Activated T-cell treated with anti-CD3 and anti-CD28 coated beads for 4 hours (primary cell): ENCODE measurements at places on chromosomes 1 and 21.

DNA sequence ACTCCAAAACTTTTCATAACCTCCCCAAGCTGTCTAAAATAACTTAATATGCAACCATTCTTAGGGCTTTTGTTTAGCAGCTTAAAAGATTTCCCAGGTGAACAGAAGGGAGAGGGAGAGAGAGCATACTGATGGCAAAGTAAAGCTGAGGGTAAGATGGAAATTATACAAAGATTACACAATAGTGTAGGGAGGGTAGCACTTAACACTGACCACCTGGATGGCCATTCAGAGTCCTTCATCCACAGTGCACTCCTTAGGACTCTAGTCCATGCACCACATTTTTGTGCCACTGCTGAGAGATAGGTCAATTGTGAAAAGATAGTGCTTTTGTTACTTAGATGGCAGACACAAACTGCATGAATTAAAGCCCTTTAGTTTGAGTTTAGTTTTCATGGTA is 574.6 kb downstream of the LMO4 start:
- DNase-seq, result no peak

DNA sequence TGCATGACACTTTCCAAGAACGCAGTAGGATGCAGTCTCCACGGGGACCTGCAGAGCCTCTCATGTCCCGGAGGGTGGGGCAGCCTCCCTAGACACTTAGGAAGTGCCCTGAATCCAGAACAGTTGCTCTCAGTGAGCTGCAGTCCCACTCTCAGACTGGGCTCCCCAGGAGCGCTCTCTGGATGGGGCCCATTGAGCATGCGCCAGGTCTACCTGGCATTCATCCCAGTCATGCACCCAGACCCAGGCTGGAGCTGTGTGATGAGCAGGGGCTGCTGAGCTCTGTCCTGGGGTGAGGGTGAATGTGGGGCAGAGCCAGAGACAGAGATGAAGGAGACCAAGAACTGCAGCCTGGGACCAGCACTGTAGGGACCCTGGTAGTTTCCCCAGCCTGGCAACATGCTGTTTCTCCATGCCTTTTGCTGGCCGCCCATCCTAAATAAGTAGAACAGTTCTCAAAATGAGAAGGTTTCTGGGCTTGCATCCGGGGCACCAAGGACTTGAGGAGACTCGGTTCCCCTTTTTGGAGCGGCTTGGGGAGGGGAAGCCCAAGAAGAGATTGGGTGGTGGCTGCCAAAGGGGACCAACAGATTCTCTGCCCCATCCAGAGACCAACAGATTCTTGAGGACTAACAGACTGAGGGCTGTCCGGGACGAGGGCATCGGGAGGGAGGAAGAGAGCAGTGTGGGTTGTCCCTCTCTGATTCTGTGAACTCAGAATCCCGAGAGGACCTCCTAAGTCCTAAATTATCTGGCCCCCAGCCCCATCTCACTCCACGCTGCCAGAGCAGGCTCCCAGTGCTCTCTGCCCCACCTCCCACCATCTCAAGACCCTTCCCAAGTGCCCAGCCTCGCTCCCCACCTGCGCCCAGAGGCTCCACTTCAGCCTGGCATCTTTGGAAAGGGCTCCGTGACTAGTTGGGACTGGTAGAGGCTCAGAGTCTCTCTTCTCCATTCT is 1.0 kb upstream of the PGLYRP4 start:
- DNase-seq, result no peak

DNA sequence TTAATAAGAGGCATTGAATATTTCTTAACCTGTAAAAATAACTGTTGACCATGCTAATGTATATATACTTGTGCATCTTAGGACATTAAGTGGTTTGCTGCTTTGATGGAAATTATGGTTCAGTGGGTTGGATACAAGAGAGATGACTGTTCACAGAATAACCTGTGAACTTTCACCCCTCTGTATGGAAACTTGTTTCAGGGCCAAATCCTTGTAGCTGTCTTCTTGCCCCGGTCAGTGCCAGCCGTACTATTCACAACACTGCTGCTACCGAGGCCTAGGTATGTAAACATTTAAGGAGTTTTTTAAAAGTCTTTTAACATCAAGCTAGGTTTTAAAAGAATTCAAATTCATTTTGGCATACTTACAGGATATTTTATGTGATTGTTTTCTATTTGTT is 16.1 kb downstream of the DONSON start:
- no peak for DNase-seq

- no peak for DNase-seq
Measured at GRCh38 chr1:220528679-220529501, 954 bp downstream of the MARK1 start.

- no peak for DNase-seq
Measured at GRCh38 chr1:112698366-112699310, 8.3 kb downstream of the RHOC start.

- no peak for DNase-seq
Measured at GRCh38 chr1:147815503-147815902, 55.1 kb upstream of the GJA5 start.
